ENCODE measurements at places on chromosomes 6 and 20.
A peak's percentile ranks its signal among the peaks of the same experiment; 100 is the strongest.

DNA sequence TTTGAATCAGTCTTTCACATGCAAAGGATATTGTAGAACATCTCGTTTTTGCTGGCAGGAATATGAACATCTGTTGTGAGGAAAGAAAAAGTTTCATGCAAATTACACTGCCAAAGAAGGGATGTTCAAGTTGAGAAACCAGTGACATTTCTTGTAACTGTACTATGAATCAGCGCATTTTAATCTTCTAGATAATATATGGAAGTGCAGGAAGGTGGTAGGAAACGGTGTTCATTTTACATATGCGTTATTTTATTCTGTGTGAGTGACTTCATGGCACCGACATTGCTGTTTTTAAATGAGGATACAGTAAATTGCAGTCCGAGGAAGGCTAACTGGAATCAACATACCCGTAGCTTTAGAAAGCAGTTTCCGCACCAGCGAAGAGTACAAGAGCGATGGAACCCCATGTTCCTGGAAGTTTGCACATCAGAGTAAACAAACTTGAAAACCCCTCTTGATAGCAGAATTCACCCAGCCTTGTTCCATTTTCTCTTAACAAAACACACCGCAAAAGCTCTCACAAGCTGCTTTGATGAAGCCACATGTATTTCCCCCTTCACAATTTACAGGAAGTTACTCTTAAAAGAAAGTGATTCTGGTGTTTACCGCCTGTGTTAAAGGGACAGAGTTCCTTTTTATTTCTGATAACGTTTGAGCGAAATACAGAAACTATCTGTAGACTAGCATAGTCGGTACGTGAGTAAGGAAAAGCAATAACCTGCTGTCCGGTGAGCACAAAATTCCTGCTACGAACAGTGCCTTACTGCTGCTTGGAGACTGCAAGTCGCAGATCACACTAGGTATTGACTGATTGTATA is 11.5 kb downstream of the PRDM1 start:
- peak; percentile 85 for DNase-seq

DNA sequence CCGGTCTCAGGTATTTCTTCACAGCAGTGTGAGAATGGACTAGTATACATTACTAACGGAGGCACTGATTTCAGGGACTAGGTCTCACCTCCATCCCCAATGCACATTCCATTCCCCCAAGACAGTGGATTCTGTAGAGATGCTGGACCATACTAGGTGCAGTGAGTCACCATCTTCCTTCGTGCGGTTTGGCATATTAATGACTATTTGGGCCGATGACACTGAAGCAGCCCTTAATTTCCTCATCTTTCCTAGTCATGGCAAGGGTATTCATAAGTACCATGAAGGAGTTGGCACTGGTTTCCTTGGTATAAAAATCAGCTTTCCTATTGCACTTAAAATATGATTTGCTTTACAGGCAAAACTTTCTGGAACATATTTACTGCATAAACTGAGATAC is 121.4 kb upstream of the TRAF3IP2 start:
- no peak for DNase-seq

GRCh38 chr6:170456334-170456733 is 96.8 kb downstream of the PSMB1 start:
- DNase-seq, result no peak

DNA sequence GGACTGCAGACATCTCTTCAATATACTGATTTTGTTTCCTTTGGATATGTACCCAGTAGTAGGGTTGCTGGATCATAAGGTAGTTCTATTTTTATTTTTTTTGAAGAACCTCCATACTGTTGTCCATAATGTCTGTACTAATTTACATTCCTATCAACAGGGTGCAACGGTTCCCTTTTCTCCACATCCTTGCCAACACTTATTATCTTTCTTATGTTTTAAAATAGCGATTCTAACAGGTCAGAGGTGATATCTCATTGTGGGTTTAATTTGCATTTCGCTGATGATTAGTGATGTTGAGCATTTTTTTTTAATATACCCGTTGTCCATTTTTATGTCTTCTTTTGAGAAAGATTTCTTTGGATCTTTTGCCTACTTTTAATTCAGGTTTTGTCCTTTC is 2.0 kb upstream of the TP53RK start:
- DNase-seq, result no peak

Measured in adipocyte (in vitro differentiated cells).